ENCODE measurements at places on chromosomes 2 and 18. TPM values are rescaled to one million over a fixed set of nuclear protein-coding genes. Genes with fewer than 3 reads are reported as not detected.

SCN3A gene
- not detected for total RNA-seq

LRPPRC gene
- 173 TPM for total RNA-seq

PROM2 gene
- total RNA-seq: 1.4 TPM

PRKAG3 gene
- total RNA-seq: not detected

CAPN13 gene
- total RNA-seq: not detected

ARMC9 gene
- total RNA-seq: 6.4 TPM

C2orf78 gene
- total RNA-seq: 0.07 TPM

OTX1 gene
- not detected for total RNA-seq

DNA sequence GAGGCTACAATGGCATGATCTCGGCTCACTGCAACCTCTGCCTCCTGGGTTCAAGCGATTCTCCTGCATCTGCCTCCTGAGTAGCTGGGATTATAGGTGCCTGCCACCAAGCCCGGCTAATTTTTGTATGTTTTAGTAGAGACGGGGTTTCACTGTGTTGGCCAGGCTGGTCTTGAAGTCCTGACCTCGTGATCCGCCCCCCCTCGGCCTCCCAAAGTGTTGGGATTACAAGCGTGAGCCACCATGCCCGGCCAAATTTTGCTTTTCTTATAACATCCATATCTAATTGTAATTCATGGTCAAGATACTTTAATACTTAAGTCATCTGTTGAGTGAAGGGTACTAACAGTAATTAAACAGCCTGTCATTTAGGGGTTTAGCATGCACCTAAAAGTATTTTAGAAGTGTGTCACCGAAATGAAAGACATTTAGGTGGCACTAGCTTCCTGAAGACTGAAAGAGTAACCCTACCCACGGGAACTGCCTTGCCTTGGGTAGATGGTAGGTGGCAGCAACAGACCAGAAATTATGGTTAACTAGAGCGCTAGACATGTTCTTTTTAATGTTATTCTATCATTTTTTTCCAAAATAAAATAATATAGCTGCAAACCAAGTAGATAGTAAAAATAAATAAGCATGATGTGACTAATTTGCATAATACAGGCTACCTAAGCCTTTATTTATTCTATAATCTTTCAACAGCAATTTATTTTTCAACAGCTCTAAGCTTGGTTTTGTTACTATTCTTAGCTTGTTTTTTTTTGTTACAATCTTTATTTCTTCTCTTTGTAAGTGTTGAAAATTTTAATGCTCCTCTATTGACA lies 8.6 kb upstream of the ACYP2 start:
- DNase-seq: peak; percentile 84
- H3K36me3 ChIP-seq: no peaks in the 10 kb centered on the region
- no peak overlapping the region for H3K27ac ChIP-seq
- peaks cover 8% of the 10 kb centered on the region for H3K4me1 ChIP-seq
- H3K4me3 ChIP-seq: no peak overlapping the region

GRCh38 chr2:54975598-54976492 lies 74.4 kb downstream of the RTN4 start:
- no peak overlapping the region for H3K4me3 ChIP-seq
- no peaks in the 10 kb centered on the region for H3K27me3 ChIP-seq
- no peak for DNase-seq
- peaks cover 14% of the 10 kb centered on the region for H3K4me1 ChIP-seq
- peaks cover 13% of the 10 kb centered on the region for H3K36me3 ChIP-seq

GRCh38 chr2:113240150-113240914 lies 38.4 kb downstream of the PAX8 start:
- peaks cover 4% of the 10 kb centered on the region for H3K27me3 ChIP-seq
- peaks cover 16% of the 10 kb centered on the region for H3K4me1 ChIP-seq
- no peak for DNase-seq
- peaks cover 4% of the 10 kb centered on the region for H3K36me3 ChIP-seq
- H3K27ac ChIP-seq: peak overlapping the region; percentile 86

GRCh38 chr2:109352056-109352897 lies 223.3 kb downstream of the SH3RF3 start:
- H3K36me3 ChIP-seq: no peaks in the 10 kb centered on the region
- no peak overlapping the region for H3K27ac ChIP-seq
- DNase-seq: no peak
- H3K4me3 ChIP-seq: no peak overlapping the region

DNA sequence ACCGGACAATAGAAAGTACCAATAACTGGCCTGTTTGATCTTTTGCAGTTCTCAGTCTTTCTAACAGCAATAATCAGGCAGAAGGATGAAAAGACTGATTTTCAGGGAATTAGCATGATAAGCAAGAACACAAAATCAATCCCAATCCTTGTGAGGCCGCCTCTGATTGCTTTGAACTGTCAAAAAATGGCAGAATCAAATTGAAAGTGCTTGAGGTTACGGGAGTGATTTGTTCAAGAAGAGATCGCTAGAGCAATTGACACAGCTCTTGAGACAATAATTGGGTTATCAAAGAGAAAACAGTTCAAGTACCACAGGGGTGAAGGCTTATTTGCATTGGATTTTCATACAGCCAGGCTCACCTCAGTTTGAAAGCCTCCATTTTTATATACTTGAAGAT lies 663.4 kb downstream of the ARHGAP15 start:
- no peak overlapping the region for H3K27ac ChIP-seq
- H3K36me3 ChIP-seq: no peaks in the 10 kb centered on the region
- no peak for DNase-seq
- peaks cover 3% of the 10 kb centered on the region for H3K27me3 ChIP-seq
- H3K4me3 ChIP-seq: no peak overlapping the region

- H3K36me3 ChIP-seq: no peaks in the 10 kb centered on the region
- peaks cover 5% of the 10 kb centered on the region for H3K4me1 ChIP-seq
- no peak overlapping the region for H3K27ac ChIP-seq
- no peak for DNase-seq
Observed at GRCh38 chr2:64779117-64779690, 125.5 kb upstream of the SERTAD2 start.

DNA sequence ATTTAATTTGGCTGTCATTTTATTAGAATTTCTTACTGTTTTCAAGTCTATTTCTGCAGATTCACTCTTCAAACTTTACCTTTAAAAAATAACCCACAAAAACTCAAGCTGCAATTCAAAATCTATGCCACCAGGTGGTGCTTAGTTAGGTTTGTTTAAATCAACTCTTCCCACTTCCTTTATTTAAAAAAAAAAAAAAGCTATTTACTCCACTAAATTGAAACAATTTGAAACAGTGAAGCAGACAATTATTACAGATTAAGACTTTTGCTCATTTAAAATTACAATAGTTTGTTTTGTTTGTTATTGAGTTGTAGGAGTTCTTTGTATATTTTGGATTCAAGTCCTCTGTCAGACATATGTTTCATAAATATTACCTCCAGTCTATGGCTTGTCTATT lies 300.0 kb downstream of the PDE11A start:
- peak; percentile 63 for DNase-seq
- H3K4me3 ChIP-seq: no peak overlapping the region
- peaks cover 19% of the 10 kb centered on the region for H3K27me3 ChIP-seq
- H3K4me1 ChIP-seq: no peaks in the 10 kb centered on the region

GRCh38 chr18:24546307-24546706 lies 85.9 kb downstream of the HRH4 start:
- peaks cover 1% of the 10 kb centered on the region for H3K27me3 ChIP-seq
- no peaks in the 10 kb centered on the region for H3K36me3 ChIP-seq

GRCh38 chr2:155733091-155733853 lies 599.2 kb downstream of the NR4A2 start:
- H3K27me3 ChIP-seq: no peaks in the 10 kb centered on the region
- no peak overlapping the region for H3K4me3 ChIP-seq
- no peak for DNase-seq
- no peaks in the 10 kb centered on the region for H3K36me3 ChIP-seq

- no peak overlapping the region for H3K27ac ChIP-seq
- H3K4me3 ChIP-seq: no peak overlapping the region
- DNase-seq: no peak
- peaks cover 2% of the 10 kb centered on the region for H3K27me3 ChIP-seq
Observed at GRCh38 chr2:148903294-148903693, 28.3 kb downstream of the KIF5C start.

- H3K36me3 ChIP-seq: no peaks in the 10 kb centered on the region
- no peak overlapping the region for H3K4me3 ChIP-seq
- H3K4me1 ChIP-seq: no peaks in the 10 kb centered on the region
- DNase-seq: no peak
- H3K27me3 ChIP-seq: no peaks in the 10 kb centered on the region
- H3K27ac ChIP-seq: no peak overlapping the region
Observed at GRCh38 chr2:18346874-18347273, 213.6 kb downstream of the RDH14 start.

GRCh38 chr2:144942516-144943256 lies 422.8 kb upstream of the ZEB2 start:
- no peak overlapping the region for H3K27ac ChIP-seq
- no peak overlapping the region for H3K4me3 ChIP-seq
- H3K27me3 ChIP-seq: no peaks in the 10 kb centered on the region
- H3K4me1 ChIP-seq: no peaks in the 10 kb centered on the region
- no peaks in the 10 kb centered on the region for H3K36me3 ChIP-seq
- DNase-seq: no peak

GRCh38 chr18:37546651-37547050 lies 18.9 kb downstream of the CELF4 start:
- no peaks in the 10 kb centered on the region for H3K27me3 ChIP-seq
- no peaks in the 10 kb centered on the region for H3K36me3 ChIP-seq
- no peak overlapping the region for H3K4me3 ChIP-seq

GRCh38 chr2:30487603-30488002 lies 40.6 kb downstream of the LCLAT1 start:
- no peaks in the 10 kb centered on the region for H3K36me3 ChIP-seq
- H3K4me1 ChIP-seq: peaks cover 11% of the 10 kb centered on the region
- no peak for DNase-seq
- no peak overlapping the region for H3K4me3 ChIP-seq

- H3K27ac ChIP-seq: no peak overlapping the region
- H3K27me3 ChIP-seq: no peaks in the 10 kb centered on the region
- H3K4me3 ChIP-seq: no peak overlapping the region
- peak; percentile 78 for DNase-seq
- H3K4me1 ChIP-seq: peaks cover 2% of the 10 kb centered on the region
Observed at GRCh38 chr2:198054299-198054698, 249.9 kb downstream of the PLCL1 start.

Data from activated CD4-positive, alpha-beta T cell treated with anti-CD3 and anti-CD28 coated beads, Interleukin-2, amount 10 ng/mL, durations not matched to agents 24 days and 14 days (primary cell).